Testis (tissue), 5 donors: ENCODE measurements at places on chromosomes 3 and 15. TPM values are rescaled to one million over a fixed set of nuclear protein-coding genes. Genes with fewer than 3 reads are reported as not detected.

RASL12 gene
- 43.9 TPM for polyA plus RNA-seq

PAK6 gene
- polyA plus RNA-seq: 47.4 TPM

SLC2A2 gene
- polyA plus RNA-seq: 0.12 TPM

CD200R1 gene
- 1.5 TPM for polyA plus RNA-seq

PRR23A gene
- polyA plus RNA-seq: 2.8 TPM

ALDH1A3 gene
- polyA plus RNA-seq: 29.5 TPM
